ENCODE measurements at places on chromosomes 7 and 10.

DNA sequence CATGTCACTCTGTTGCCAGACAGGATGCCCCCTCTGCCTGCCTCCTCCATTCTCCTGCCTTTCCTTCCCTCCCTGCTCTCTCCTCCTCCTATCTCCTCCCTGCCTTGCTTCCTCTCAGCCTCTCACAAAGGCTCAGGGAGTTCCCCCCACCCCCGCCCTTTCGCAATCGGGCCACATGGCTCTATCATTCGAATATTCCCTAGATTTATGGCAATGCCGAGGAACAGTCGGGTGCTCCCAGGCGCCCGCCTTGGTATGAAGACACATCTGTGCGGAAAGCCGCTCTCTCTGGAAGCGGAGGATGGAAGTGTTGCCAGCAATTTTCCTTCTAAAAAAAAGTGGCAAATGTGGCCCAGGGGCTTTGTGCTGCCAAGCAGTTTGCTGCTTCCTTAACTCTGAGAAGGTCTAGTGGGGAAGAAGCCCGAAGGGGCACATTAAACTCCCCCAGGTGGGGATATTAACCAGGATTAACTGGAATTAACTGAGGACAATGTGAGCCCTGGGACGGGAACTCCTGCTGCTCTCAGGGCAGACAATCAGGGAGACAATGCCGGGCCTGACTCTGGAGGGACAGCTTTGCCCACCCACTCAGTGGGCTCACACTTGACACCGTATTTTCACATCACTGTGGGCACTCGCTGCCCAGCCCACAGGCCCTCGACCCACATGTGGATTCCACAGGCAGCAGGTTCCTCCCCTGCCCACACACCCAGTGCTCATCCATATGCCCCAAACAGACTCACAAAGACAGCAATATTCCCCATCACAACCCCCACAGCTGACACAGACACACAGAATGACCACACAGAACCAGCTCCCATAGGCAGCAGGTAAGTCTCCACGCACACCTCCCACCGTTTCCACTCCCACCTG is 88.4 kb upstream of the SMNDC1 start:
- DNase-seq = no peak

GRCh38 chr10:18213271-18213670 is 73.0 kb downstream of the CACNB2 start:
- DNase-seq = no peak

DNA sequence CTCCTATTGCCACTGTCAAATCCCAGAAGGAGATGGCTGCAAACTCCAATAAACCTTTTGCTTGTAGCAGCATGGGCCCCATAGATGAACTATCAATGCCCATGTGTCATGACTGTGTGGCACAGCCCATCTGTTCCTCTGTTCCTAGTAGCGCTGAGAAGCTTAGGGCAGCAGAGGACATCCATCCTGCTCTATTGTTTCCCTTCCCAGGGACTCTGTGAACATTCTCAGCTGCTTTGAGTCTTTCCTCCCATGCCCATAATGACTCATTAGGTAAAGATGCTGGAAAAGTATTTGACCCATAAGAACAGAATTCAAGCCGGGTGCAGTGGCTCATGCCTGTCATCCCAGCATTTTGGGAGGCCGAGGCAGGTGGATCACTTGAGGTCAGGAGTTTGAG is 28.3 kb downstream of the STMP1 start:
- DNase-seq = no peak

GRCh38 chr7:111408724-111409123 is 153.6 kb downstream of the IMMP2L start:
- no peak for DNase-seq

DNA sequence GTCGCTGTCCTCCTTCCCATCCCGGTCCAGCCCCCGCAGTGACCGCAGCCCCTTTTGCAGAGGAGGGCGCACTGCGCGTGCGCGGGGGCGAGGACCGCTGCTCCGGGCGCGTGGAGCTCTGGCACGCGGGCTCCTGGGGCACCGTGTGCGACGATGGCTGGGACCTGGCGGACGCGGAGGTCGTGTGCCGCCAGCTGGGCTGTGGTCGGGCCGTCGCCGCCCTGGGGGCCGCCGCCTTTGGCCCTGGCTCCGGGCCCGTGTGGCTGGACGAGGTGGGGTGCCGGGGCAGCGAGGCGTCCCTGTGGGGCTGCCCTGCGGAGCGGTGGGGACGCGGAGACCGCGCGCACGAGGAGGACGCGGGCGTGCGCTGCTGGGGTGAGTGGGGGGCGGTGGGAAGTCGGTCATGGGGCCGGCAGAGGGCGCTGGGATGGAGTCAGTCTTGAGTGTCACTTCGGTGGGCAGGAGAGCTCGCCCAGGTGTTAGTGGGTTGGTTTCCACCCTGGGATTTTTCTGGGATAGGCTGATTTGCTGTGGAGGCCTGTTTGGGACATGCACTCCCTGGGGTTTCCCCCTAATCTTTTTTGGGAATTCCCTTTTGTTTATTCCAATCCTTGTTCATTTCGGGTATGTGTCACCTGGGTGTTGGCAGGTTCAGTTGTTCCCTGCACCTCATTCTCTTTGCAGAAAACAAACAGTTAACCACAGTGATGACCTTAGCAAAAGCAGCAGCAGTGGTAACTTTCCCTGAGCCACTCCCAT is 11.6 kb downstream of the SCART1 start:
- DNase-seq = no peak

DNA sequence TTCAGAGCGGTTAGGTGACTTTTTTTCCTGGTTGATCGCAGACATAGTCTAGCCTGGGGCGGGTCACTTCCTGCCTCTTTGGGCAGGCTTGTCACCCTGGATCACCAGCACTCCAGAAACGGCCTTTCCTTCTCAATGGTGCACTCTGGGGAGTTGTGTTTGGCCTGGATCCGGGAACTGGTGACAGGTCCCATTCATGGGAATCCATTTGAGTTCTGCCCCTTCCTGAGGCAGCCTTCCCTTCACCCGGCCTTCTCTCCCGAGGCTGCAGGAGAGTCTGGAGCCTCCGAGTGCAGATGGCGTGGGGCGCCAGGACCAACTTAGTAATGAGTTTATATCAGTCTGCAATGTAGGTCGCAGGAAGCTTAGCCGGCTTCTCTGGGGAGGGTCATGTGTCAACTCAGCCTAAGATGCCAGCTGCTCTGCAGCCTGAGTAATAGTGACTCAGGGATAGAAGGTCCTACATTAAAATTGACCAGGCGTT is 54.2 kb downstream of the TACR2 start:
- DNase-seq = no peak

- peak; percentile 3 for DNase-seq
Observed at GRCh38 chr7:64433590-64433989, 119.8 kb downstream of the ZNF736 start.

- DNase-seq = no peak
Observed at GRCh38 chr7:12296051-12296570, 85.0 kb downstream of the TMEM106B start.

GRCh38 chr7:3302681-3303320 is 1.7 kb downstream of the SDK1 start:
- DNase-seq = no peak

Measured in SHP77 (cell line).